Spinal cord (tissue), 10 donors: ENCODE measurements at places on chromosomes 1 and 21. TPM values are rescaled to one million over a fixed set of nuclear protein-coding genes. Genes with fewer than 3 reads are reported as not detected.

Gene OSBPL9
- total RNA-seq: 96.2 TPM

Gene SPATA17
- 12.8 TPM for total RNA-seq

Gene C1orf94
- total RNA-seq: 0.40 TPM

Gene RRP1B
- 13.1 TPM for total RNA-seq

Gene GJA4
- total RNA-seq: 4.0 TPM

Gene KMO
- total RNA-seq: 0.39 TPM

Gene GRIK3
- total RNA-seq: 18.5 TPM

Gene SON
- 190 TPM for total RNA-seq

Gene CR2
- 0.11 TPM for total RNA-seq

Gene S100A12
- 1.4 TPM for total RNA-seq

Gene PARP1
- total RNA-seq: 106 TPM

Gene GJA8
- not detected for total RNA-seq
